ENCODE measurements at places on chromosomes 1 and 21. TPM values are rescaled to one million over a fixed set of nuclear protein-coding genes. Genes with fewer than 3 reads are reported as not detected.

TRIM58 gene
- total RNA-seq: 5.7 TPM

SHISA4 gene
- 17.2 TPM for total RNA-seq

TMPRSS3 gene
- not detected for total RNA-seq

LCE2B gene
- not detected for total RNA-seq

GRIK3 gene
- total RNA-seq: 34.7 TPM

TCEA3 gene
- total RNA-seq: 4.4 TPM

MAGOH gene
- 15.5 TPM for total RNA-seq

ARHGEF10L gene
- total RNA-seq: 20.9 TPM

KIF14 gene
- 1.5 TPM for total RNA-seq

CDA gene
- total RNA-seq: not detected

RGS13 gene
- total RNA-seq: not detected

LRRC38 gene
- under 0.01 TPM for total RNA-seq

LENEP gene
- not detected for total RNA-seq
